HCT116 (cell line): ENCODE measurements at places on chromosomes 12 and 14. TPM values are rescaled to one million over a fixed set of nuclear protein-coding genes. Genes with fewer than 3 reads are reported as not detected.

SIX6 gene
- not detected for total RNA-seq

SLC6A13 gene
- 0.39 TPM for total RNA-seq

DNA sequence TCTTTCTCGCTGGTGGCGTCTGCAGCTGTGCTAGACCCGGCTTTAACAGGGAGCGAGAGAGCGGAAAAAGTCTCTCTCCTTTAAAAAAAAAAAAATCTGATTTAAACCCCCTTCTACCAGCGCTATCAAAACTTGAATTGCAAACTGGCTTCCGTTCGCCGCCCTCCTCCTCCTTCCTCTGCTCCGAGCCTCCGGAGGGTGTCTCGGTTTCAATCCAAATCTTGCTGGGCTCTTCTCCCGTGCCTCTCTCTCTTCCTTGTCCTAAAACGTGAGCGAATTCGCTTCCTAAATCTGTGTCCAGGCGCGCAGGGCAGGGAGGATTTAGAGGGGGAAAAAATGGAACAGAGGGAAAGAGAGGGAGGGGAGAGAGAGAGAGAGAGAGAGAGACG, 272 bp downstream of the TBX3 start:
- peaks cover 23% of the 10 kb centered on the region for H3K4me1 ChIP-seq
- H3K4me3 ChIP-seq = peak overlapping the region; percentile 81
- no peak for DNase-seq
- H3K27ac ChIP-seq = peak overlapping the region; percentile 89
- H3K36me3 ChIP-seq = no peaks in the 10 kb centered on the region

DNA sequence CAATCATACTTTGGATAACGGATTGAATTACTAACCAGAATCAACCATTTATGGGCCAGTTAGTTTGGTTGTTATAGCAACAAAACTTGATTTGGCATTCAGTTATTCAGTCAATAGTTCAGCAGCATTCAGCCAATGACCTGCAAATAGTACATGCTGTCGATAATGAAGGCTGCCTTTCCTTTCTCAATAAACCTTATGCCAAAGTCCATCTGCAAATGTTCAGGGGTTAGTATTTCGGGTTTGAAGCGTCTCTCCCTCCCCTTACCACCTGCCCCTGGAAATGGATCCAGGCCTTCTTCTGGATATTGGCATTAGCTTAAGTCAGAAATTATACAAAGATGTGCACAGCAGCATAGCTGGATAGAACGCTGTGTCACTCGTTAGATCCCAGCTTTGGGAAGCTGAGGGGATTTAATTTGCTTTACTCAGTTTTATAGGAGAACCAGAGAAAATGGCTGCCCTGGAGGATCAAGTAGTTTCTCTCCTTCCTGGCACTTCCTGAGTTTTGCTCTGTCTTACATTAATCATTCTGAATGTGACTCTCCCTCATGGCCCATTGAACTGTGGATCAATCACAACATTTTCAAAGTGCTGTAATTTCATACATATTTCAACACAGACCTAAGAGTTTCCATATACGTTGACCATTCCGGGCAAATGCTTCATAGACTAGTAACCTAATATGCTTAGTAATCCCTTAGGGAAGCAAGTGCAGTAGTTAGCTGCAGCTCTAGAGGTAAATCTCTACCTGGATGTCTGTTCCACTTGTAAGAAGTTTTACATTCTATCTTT, 46.7 kb upstream of the PTPRR start:
- H3K27ac ChIP-seq = no peak overlapping the region
- no peak for DNase-seq
- H3K36me3 ChIP-seq = no peaks in the 10 kb centered on the region
- no peaks in the 10 kb centered on the region for H3K4me1 ChIP-seq

DNA sequence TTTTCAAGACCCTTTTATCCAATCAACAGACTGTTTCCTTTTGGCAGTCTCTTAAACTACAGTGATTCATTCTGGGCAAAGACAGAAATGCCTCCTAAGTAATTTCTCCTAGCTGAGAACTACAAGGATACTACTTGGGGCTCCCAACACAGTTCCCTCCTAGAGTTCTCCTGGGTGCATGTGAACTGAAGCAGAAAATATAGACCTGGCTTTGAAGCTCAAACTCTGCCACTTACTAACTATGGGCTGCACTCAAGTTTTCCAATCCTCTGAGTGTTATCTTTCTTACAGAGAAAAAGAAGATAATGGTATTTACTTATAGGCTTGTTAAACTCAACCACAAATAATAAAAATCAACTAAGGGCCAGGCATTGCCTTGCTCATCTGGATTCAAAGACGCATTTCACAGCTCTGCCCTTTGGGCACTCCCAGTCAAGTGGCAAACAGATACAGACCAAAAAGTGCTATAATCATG, 97.6 kb downstream of the EFCAB11 start:
- no peaks in the 10 kb centered on the region for H3K4me1 ChIP-seq
- H3K36me3 ChIP-seq = no peaks in the 10 kb centered on the region
- H3K4me3 ChIP-seq = no peak overlapping the region
- H3K27ac ChIP-seq = no peak overlapping the region
- no peaks in the 10 kb centered on the region for H3K27me3 ChIP-seq
- DNase-seq = no peak

GRCh38 chr12:2016862-2017545, 12.7 kb upstream of the DCP1B start:
- DNase-seq = no peak
- no peak overlapping the region for H3K27ac ChIP-seq
- H3K36me3 ChIP-seq = no peaks in the 10 kb centered on the region
- H3K27me3 ChIP-seq = peaks cover 15% of the 10 kb centered on the region; the same call in 1 of the 2 replicates

GRCh38 chr12:65998536-65999530, 131.7 kb downstream of the LLPH start:
- no peak for DNase-seq
- no peak overlapping the region for H3K27ac ChIP-seq
- H3K27me3 ChIP-seq = no peaks in the 10 kb centered on the region
- H3K4me3 ChIP-seq = no peak overlapping the region

DNA sequence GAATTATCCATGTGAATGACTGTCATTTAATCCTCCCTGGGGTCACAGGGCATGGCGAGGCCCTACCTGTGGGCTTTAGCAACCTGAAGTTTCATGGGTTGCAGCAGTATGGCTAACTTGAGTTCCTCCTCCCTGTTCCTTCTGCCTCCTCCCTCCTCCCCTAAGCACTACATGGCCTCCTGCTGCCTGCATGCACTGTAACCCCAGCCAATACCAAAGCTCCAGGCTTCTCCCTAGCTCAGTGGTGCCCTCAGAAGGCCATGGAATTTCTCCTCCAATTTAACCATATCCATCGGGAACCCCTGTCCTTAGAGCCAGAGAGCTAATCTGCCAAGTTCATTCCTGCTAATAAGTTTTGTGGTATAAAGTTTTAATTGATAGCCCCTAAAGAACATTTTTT, 95.1 kb downstream of the NT5DC3 start:
- peak; percentile 7 for DNase-seq
- H3K4me1 ChIP-seq = peaks cover 18% of the 10 kb centered on the region
- H3K36me3 ChIP-seq = no peaks in the 10 kb centered on the region
- H3K27me3 ChIP-seq = no peaks in the 10 kb centered on the region
- no peak overlapping the region for H3K4me3 ChIP-seq
